ENCODE measurements at places on chromosomes 7 and 10.

DNA sequence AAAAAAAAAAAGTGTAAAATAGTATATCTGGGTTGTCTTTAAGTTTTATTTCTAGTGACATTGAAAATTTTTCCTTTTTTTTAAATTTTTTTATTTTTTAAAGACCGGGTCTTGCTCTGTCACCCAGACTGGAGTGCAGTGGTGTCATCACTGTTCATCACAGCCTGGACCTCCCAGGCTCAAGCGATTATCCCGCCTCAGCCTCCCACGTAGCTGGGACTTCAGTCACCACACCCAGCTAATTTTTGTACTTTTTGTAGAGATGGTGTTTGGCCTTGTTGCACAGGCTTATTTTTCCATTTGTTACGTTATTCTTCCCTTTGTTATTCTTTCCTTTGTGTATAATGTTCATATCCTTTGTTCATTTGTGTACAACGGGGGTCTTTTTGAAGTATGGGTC is 30.1 kb downstream of the TSPAN14 start:
- no peak for DNase-seq

DNA sequence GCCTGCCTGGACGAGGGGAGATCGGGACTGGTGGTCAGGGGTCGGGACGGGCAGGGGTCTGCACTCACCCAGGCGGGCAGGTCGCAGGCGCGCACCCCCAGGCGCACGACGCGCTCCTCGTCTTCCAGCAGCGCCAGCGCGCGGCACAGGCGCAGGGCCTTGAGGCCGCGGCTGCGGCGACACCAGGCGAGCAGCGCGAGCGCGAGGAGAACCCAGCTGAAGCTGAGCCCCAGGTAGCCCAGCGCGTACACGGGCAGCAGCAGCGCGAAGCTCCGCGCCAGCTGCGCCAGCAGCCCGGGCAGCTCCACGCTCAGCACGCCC is 328 bp downstream of the ESYT2 start:
- DNase-seq, result peak; percentile 84

DNA sequence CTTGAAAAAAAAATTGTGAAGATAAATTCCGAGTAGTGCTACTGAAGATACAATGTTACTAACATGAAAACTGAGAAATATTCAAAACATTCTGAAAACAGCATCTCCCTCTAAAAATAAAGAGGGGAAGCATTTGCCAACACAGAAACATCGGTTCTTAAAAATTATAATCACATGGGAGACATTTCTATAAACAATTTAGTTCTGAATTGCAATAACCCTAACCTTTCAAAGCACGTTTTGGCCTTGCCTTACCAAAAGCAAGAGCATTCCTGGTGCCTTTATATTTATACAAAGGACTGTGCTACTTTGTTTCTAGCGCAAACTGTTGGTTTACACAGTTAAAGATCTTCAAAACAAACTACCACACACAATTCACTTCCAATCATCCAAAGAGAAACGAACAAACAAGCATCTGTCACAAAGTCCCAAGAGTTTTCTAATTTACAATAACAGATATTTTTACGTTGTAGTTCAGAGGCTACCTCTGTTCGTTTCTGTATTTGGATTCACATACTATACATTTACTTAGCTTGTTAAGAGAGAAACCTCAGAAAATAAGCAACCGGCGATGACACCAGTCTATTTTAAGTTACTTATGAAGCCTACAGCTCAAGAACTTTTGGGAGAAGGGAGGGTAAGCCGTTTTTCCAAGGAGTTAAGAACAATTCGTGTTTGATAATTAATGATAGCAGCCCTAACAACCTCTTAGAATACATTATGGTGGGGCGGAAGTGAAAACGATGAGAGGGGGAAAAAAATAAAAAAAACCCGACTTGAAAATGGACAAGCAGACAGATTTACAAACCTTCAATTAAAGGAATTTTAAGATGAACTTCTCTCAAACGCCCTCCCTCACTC is 1.3 kb downstream of the ABI1 start:
- DNase-seq, result peak; percentile 25

DNA sequence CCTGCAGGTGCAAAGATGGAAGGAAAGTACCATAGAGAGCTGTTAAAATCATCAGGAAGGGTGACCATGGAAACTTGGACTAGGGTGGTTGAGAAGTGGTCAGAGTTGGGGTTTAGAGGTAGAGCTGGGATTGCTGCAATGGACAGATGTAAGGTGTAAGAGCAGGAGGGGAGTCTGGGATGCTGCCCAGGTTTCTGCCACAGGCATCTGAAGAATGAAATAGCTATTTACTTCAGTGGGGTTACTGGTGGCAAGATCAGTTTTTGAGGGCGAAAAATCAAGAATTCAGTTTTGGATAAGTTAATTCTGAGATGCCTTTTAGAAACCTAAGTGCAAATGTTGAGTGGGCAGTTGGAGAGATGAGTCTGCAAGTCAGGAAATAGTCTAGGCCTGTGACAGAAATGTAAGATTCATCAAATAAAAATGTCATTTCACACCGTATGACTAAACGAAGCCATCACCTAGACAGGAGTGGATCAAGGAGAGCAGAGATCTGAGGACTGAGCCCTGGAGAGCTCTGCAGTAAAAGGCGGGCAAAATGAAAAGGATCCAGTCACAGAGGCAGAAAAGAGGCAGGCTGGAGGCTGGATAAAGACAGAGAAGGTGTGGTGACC is 22.7 kb upstream of the TOMM7 start:
- DNase-seq, result no peak

DNA sequence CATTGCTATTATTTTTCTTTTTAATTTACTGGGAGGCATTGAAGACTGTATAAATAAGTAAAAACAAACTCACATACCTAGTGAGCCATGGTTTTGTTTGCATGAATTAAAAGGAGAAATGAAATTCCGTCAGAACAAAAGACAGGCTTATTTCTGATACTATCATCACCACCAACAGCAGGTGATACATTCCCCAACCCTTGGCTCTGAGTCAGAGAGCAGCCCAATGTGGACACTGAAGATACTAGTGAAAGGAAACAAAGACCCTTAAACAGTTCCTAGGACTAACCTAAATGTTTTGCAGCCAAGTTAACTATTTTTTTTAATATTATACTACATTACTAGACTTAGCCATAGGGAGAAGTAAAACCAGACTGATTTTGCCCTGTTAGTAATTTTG is 31.6 kb downstream of the CHRM2 start:
- DNase-seq, result no peak

DNA sequence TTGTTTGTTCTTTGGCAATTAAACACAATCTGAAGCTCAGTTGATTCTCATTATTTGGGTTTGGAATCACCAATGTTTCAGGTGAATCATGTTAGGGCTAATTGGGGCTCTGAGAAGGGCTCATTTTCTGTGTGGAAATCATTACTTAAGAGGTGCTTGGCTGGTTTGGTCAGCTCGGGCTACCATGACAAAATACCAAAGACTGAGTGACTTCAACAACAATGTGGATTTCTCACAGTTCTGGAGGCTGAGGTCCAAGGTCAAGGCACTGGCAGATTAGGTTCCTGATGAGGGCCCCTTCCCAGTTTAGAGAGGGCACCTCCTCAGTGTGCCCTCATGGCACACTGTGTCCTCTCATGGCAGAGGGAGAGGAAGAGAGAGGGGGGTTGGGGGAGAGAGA is 121.3 kb downstream of the ZNF248 start:
- DNase-seq, result no peak

DNA sequence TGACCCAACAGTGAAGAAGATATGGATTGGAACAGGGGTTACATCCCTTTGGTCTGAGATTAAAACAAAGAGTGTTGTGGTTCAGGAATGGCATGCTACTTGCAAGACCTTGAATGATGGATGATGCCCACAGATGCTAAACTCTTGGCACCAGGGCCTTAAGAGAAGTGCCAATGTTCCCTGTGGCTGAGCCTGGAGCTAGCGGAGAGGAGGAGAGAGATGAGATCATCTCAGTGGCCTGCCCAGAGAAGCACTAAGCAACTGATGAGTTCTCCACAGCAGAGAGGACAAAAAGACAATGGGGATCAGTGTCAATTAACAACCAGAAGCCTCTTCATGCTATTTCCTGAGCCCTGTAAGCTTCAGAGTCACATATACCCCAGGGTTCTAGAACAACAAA is 97.8 kb downstream of the ELAPOR2 start:
- DNase-seq, result no peak
